ENCODE measurements at places on chromosomes 12 and 14.

DNA sequence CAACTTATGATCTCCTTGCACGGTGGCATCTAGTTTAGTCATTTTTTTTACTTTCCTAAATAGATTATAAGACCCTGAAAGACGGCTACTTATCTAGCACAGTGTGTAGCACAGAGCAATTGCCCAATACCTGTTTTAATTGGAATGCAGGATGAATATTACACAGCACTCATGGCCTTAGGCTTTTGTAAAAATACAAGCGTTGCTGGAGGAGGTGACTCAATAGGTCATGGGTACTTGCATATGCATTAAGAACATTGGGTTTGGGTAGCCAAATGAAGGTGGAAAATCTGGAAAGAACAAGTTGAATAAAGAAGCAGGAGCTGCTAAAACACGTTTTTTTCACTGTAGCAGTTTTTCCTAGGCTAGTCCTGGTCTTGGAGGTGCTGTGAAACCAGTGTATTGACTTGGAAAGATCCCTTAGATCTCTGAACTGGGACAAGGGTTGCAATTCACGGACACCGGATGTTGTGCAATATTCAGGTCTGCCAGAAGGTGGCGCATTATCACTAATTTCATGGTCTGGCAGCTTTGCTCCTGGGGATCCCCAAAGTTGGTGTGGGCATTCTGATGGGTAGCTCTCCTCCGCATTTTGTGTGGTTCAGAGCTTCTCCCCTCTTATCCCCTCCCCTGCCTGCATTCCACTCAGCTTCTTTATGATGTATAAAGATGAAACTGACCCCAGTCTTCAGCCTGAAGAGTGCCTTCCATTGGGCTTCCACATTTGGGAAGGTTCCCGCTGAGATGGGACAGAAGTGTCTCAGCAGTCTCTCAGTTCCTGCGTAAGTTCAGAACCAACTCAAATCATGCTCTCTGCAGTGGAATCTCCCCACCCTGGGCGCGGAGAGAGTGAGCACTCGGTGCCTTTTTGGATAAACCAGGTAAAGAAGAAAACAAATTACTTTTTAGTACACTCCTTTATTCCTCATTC lies 278.3 kb downstream of the NRXN3 start:
- DNase-seq, result no peak

DNA sequence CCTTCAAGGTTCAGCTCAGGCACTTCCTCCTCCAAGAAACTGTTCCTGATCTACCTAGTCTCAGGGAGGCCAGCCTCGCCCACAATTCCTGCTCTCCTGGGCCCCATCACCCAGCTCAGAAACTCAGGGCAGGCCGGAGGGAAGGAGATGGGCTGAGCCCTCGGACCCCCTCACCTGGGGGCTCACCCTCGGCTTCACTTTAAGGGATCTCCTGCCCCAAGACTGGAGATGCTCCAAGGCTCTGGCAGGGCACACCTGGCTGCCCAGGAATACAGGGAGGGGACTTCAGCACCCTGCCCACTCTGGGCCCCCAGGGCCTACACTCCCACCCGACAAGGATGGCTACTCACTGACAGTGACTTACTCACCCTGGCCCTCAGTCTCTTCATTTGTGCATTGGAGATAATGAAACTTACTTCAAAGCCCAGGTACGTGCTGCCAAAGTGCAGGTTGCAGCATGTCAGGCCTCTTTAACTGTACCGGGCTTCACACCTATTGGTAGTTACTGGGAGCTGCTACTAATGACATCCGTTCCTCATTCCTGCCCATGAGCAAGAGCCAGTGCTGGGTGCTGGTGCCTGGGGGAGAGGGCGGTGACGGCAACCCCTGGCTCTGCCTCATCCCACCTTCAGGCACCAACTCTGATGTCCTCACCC lies 21.0 kb upstream of the PPP1R13B start:
- no peak for DNase-seq

DNA sequence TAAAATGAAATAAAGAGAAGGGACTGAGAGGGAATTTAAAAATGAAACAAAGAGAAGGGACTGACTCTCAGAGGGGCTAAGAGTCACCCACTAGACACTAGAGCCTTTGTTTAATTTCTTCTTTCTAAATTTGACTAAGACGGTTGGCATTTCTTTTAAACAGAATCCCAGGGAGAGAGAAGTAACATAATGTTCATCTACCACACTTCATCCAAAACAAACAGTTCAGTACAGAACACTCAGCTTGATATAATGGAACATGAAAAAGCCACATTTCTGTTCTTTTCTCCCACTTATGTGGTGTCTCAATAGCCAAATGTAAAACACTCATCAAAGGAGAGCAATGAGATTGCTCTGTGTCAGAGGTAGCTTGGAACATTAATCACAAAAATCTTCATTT lies 10.1 kb upstream of the NT5DC3 start:
- DNase-seq, result no peak

DNA sequence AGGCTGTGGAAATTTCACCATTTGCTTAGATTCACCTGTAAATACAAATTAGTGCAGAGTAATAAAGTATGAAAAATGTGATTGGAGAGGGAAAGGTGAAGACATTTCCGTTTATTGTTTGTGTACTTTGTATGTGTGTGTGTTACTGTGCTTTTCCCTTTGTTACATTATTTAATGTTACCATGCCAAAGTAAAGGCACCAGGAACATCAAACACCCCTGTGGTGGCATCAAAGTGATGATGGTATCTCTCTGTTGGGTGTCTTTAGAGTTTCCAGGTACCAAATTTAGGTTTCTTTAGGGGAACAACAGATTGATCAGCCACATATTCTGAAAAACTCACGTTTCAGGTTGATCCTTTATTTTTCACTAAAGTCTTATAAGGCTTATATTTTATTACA lies 189.0 kb upstream of the FBXO33 start:
- DNase-seq, result no peak

- no peak for DNase-seq
Observed at GRCh38 chr12:29743801-29744200, 39.9 kb downstream of the TMTC1 start.

DNA sequence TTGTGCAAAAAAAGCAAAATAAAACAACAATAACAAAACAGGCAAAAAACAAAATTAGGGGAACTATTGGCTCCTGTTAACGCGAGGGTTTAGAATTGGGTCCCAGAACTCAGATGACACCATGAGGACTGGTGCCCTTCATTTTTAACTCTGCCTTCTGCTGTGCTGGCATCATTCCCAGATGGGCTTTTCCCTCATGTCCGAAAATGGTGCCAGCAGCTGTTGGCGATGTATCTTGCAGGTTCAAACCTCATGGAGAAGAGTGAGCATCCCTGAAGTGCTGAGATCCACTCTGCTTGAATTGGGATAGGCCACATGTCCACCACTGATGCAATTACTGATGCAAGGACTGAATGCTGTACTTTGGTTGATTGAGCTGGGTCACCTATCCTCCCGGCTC lies 61.1 kb downstream of the MYRFL start:
- DNase-seq, result no peak

- no peak for DNase-seq
Observed at GRCh38 chr12:3101309-3102024, 24.3 kb downstream of the TSPAN9 start.

GRCh38 chr14:101019541-101019940 lies 116.0 kb upstream of the RTL1 start:
- DNase-seq, result no peak

- DNase-seq, result no peak
Observed at GRCh38 chr14:68681256-68682011, 111.4 kb downstream of the ZFP36L1 start.

DNA sequence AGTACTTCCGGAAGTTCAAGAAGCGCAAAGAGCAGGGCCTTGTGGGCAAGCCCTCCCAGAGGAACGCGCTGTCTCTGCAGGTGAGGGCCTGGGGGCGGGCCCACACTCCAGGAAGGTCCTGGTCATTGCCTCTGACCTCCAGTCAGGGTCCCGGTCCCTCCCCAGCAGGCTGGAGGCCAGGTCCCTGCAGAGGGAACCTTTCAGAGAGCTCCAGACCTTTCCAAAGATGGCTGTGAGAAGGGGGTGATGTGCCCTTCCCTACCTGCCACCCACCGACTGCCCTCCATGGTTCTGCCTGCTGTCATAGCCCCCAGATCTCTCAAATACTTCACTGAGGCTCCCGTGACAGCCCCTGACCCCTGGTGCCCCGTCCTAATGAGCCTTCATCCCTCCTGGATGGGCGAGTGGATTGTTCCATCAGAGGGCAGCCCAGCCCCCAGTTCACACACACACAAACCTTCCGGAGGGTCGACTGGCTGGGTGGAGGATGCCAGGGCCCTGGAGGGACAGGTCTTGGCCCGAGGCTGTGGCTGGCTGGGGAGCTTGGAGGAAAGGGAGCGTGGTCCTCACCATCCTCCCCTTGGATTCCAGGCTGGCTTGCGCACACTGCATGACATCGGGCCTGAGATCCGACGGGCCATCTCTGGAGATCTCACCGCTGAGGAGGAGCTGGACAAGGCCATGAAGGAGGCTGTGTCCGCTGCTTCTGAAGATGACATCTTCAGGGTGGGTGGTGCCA lies 117.5 kb upstream of the FKBP4 start:
- no peak for DNase-seq

DNA sequence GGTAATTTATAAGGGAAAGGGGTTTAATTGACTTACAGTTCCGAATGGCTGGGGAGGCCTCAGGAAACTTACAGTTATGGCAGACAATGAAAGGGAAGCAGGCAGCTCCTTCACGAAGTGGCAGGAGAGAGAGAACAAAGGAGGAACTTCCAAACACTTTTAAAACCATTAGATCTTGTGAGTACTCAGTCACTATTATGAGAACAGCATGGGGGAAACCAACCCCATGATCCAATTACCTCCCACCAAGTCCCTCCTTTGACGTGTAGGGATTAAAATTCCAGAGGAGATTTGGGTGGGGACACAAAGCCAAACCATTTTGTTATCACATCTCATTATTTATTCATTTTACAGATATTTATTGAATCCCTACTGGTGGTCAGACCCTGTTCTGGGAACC lies 822.8 kb downstream of the GALC start:
- no peak for DNase-seq

DNA sequence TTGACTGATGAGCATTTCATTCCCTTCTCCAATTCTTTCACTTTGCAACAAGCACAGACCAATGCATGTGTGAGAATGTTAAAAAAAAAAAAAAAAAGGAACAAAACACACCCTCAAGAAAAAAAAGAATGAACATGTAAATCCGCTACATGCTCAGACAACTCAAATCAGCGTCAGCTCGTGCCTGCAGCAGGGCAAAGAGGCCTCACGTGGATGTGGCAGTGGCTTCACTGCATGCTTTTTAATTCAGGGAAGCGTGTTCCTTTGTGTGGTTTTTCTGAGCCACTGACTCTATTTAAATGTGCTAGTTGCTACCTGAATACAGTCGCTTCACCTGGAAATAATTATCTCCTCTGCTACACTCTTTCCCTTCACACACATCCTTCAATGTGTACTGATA lies 55.1 kb downstream of the PPP1R36 start:
- DNase-seq, result no peak

GRCh38 chr12:104050436-104050835 lies 449 bp upstream of the GLT8D2 start:
- no peak for DNase-seq
